GM03348 (cell line): ENCODE measurements at places on chromosomes 16 and 17.

- DNase-seq = no peak
These were observed 5.7 kb upstream of the PRPSAP1 start for GRCh38 chr17:76359375-76359774.

- no peak for DNase-seq
These were observed 45.0 kb downstream of the ABR start for GRCh38 chr17:1134634-1135324.

GRCh38 chr17:8532021-8532420, 96.3 kb downstream of the NDEL1 start:
- no peak for DNase-seq

- DNase-seq = no peak
These were observed 190.9 kb downstream of the HS3ST3A1 start for GRCh38 chr17:13410874-13411273.

DNA sequence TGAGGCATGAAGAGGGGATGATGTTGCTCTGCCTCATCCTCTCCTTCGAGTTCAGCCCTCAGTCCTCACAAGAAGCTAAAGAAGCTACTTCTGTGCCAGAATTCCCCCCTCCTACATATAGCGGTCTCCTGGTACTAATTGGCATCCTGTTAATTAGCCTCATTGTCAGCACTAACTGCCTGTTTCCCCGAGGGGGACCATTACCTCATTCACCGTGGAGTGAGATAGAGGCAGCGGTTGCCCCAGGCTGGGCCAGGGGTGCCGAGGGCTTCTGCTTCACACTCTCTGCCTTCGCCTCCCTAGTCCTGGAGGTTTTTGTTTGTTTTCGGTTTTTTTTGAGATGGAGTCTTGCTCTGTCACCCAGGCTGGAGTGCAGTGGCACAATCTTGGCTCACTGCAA, 5.7 kb upstream of the MINK1 start:
- DNase-seq = no peak

DNA sequence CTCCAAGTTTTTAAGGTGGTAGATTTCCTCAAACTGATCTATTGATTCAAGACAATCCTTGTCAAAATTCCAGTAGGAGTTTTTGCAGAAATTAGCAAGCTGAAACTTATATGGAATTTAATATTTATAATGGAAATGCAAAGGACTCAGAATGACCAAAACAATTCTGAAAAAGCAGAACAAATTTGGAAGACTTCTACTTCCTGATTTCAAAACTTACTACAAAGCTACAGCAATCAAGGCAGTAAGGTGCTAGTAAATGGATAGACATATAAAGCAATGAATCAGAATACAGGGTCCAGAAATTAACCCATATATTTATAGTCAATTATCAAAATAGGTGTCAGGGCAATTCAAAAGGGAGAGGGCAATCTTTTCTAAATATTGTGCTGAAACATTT, 11.8 kb upstream of the IL21R start:
- DNase-seq = no peak

- no peak for DNase-seq
These were observed 33.9 kb downstream of the MAP2K3 start for GRCh38 chr17:21318439-21318838.

- no peak for DNase-seq
These were observed 1.6 kb downstream of the HOXB13 start for GRCh38 chr17:48726916-48727286.

GRCh38 chr17:76593959-76594358, 8.3 kb upstream of the ST6GALNAC2 start:
- no peak for DNase-seq

DNA sequence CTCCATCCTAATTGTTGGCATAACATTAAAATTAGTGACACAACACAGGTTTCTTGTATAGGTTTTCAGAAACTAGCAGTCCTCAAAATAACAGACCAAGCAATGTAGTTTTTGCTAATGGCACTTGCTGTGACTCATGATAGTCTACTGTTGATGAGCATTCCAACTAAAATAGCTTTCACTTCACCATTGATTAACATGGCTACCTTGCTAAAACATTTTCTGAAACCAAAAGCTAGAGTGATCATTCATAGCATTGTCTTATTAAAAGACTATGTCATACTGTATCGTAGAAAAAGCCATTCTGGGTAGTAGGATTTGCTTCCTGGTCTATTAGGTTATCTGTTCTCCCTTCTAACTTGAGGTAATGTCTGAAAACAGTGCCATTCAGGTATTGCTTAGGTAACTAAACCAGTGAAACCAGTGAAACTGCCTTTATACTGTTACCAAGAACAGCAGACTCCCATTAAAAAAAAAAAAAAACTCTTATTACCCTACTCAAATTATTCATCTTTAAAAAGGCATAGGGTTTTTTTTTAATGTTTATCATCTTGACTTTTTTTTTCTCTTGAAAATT, 2.5 kb upstream of the CLTC start:
- DNase-seq = no peak

GRCh38 chr16:89280546-89281188, 63.2 kb downstream of the ZNF778 start:
- no peak for DNase-seq

GRCh38 chr17:75240394-75241142, 20.8 kb downstream of the GGA3 start:
- peak; percentile 71 for DNase-seq

DNA sequence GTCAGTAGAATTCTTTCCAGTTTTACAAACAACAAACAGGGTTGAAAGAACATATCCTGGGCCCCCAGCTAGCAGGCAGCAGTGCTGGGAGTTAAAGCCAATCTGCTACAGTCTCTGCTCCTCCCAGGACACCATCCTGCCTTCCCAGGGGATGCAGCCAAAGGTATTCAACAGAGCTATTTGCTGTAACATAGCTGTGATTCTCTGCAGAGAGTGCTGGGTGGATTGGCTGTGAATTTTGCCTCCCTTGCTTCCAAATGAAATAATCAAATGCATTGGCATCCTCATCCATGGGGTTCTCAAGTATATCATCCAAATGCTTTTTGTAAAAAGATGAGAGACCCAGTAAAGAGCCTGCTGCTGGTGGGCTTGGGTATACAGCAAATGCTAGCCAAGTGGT, 124.3 kb downstream of the NPIPB5 start:
- no peak for DNase-seq

GRCh38 chr17:21171309-21171922, 42.5 kb downstream of the TMEM11 start:
- DNase-seq = no peak

GRCh38 chr16:85753976-85754375, 3.1 kb upstream of the C16orf74 start:
- DNase-seq = no peak

DNA sequence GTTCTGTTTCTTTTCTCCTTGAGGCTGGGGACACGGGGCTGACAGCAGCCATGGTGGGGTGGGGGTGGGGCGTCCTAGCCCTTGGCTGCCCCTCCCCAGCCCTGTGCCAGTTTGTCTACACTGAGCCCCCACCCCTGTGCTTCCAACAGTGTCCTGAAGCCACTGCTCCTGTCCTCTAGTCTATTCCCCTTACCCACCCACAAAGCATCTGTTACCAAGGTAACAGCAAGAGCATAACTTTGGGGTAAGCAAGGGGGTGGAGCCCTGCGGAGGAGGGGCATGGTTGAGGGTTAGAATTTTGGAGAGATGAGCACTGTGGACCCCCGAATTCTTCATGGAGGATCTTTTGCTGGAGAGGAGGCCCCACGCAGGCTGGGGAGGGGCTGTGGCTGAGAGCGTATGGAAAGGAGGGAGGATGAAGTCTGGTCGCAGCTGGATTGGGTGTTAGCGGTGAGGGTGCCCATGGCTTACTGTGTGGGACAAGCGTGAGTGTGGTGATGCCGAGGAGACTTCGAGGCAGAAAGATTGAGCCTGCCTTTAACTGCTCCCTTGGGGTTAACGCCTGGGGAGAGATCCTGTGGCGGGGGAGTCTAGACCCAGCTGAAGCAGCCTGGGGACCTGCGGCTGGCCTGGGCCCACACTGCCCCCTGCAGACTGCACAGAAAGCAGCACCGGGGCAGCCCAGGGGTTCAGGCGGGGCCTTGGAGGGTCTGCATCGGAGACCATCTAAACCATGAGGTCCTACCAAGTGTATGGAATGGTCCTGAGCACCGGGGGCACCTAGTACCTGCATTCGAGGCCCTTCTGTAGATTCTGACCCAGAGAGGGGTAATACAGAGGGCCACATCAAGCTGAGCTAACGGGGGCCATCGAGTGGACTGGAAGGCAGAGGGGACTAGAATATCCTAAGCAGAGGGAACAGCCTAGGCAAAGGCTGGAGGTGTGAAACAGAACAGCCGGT, 6.1 kb upstream of the STAC2 start:
- DNase-seq = peak; percentile 90

DNA sequence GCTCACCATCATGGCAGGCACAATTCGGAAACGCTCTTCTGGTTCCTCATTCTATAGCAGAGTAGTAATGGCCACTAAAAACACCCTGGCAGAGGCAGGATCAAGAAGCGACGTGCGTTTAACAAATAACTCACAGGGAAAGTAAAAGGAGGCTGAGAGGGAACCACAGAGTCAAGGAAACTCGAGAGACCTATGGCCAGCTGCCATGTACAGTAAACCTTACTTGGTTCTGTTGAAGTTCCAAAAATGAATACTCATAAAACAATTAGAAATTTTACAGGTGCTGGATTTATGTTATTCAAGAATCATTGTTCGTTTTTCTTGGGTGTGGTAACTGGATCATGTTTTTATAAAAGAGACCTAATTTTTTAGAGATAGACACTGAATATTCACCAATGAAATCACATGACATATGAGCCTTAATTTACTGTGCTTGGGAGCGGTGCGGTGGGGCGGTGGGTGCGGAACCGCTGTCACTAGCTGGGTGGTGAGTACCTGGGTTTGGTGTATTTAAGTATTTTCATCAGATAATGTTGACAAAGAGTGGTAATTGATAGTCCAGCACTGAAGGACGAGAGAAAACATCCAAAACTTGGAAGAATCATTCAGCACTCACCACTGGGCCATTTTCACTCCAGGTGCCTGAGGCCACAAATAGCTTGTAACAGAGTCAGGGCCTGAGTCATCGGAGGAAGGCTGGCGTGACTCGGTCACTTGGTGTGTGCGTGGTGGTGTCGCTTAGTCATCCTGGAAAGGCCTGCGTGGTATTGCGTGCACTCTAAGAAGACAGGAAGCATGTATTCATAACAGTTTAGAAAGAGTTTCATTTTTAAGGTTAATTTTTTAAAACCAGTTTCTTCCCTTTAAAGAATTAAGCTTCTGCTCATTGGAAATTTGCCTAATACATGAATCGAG, 135.4 kb upstream of the CHMP6 start:
- DNase-seq = peak; percentile 93

GRCh38 chr17:31562376-31562840, 170.9 kb downstream of the RAB11FIP4 start:
- DNase-seq = no peak

GRCh38 chr17:72545766-72546165, 424.9 kb downstream of the SOX9 start:
- peak; percentile 47 for DNase-seq

GRCh38 chr16:25040543-25040942, 25.4 kb upstream of the ARHGAP17 start:
- no peak for DNase-seq

GRCh38 chr17:76630151-76630550, 13.4 kb downstream of the ST6GALNAC1 start:
- no peak for DNase-seq

- DNase-seq = no peak
These were observed 2.5 kb downstream of the ERN2 start for GRCh38 chr16:23710504-23710903.

DNA sequence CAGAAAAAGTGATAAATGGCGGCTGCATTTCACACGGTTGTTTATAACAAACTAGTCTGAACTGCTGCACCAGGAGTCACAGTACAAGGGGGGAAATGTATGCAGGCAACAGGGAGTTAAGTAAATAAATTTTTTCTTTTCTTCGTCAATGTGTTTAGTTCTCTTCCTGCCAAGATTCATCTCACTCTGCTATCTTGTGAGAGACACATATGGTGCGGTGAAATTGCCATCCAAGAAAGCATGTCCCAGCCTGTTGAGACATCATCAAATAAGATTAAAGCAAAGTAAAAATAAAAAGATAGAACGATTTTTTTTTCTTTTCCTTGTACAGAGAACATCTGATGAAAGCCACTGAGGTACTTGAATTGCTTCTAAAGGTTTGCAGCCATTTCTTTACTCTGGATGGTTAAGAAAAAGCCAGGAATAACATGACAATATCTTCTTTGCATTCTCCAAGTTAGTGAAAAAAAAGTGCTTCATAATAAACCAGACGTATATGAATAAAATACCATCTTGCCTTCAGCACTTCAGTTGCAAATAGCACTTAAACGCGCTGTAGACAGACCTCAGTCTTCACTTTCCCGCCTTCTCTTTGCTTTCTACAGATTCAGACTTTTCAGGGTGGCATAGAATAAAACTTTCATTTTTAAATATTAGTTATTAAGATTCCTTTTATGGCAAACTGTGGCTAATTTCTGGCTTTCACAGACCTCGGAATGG, 506.2 kb upstream of the ZFHX3 start:
- DNase-seq = no peak

DNA sequence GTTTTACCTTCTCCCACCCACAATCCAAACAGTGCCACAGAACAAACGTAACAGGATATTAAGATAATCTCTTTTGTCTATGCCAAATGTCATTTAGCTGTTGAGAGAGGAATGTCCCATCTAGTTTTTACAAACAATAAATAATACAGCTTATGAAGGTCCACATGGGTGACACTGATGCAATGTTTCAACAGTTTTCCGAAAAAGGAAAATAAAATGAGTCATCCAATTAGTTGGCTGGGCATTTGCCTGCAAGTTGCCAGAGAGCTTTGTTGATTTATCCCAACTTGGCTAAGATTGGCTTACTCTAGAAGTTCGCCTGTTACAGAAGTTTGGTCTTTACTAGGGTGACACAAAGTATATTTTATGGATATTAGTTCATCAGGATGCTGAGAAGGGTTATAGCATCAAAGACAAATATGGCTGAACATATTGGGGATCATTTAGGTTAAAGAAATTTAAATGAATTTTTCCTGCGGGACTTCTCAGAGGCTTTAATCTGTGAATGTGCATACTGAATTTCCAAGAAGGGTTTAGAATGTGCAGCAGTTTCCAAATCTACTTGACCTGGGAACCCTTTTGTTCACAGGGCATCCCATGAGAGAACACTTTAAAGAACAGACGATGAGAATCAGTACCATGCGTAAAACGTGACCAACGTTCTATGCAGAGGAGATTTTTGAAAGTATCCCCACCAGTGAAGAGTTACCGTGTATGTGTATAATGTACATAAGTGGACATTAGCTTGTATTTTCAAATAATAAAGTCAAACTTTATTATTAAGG, 73.1 kb downstream of the CDH13 start:
- peak; percentile 70 for DNase-seq

GRCh38 chr17:40373999-40374398, 9.5 kb upstream of the GJD3 start:
- DNase-seq = no peak
